ENCODE measurements at places on chromosomes 3 and 15.
A peak's percentile ranks its signal among the peaks of the same experiment; 100 is the strongest.

GRCh38 chr3:38152609-38153008, 12.7 kb upstream of the OXSR1 start:
- no peak for DNase-seq

GRCh38 chr15:78265137-78265460, 737 bp downstream of the DNAJA4 start:
- no peak for DNase-seq

GRCh38 chr3:22887664-22888291, 315.3 kb upstream of the UBE2E2 start:
- DNase-seq, result peak; percentile 16

DNA sequence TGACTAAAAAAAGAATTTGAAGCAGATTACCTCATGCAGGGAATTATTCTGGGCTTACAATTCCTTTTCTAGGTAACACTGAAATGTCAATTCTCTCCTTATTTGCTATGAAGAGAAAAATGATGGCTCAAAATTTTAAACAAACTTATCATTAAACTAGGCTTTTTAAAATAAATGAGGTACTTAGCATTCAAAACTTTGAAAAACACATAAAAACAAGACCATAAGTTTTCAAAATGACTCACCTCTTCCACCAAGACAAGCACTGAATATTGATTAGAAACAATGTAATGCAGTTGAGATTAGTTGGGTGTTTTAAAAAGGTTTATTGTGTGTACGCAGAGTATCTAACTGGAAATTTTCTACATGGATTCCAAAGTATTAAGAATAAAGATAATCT, 154.6 kb downstream of the ADAM10 start:
- DNase-seq, result no peak

DNA sequence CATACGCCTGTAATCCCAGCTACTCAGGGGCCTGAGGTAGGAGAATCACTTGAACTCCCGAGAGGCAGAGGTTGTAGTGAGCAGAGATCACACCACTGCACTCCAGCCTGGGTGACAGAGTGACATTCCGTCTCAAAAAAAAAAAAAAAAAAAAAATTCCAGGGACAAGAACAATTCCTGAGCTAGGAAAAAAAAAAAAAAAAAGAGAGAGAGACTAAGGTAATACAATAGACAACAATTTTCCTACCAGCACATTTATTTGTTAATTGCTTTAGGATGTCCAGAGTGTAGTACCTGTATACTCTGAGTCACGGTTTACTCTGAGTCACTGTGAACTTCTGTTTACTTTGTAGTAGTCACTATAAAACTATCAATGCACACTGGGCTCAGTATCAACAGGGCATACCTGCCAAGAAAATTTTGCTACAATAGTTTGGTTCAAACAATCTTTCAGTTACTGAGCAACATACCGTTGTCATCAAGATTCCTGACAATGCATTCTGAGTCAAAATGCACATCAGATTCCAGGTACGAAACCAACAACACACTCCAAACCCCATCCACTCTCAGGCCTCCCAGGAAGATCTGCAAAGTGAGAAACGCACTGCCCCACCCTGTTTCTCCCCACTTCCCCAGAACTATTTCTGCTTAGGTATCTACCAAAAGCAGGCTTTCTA, 28.3 kb downstream of the IGF2BP2 start:
- peak; percentile 63 for DNase-seq

GRCh38 chr3:129686941-129687340, 80.5 kb upstream of the PLXND1 start:
- no peak for DNase-seq

DNA sequence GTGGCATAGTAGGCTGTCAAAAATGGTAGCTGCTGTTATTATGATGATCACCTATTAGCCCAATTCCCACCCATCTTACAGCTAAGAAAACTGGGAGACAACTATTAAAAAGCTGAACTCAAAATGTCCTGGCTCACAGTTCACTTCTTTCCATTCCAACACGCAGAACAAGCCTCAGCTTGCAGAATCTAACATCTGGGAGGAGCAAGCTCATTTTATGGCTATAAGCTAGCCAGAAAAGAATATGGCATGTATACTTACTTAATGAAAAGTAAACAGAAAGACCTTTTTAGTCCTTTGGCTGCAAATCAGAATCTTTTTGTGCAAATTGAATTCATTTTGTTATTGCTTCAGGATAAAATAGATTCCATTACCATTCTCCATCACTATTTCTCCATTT, 34.8 kb upstream of the CFAP20DC start:
- DNase-seq, result no peak

DNA sequence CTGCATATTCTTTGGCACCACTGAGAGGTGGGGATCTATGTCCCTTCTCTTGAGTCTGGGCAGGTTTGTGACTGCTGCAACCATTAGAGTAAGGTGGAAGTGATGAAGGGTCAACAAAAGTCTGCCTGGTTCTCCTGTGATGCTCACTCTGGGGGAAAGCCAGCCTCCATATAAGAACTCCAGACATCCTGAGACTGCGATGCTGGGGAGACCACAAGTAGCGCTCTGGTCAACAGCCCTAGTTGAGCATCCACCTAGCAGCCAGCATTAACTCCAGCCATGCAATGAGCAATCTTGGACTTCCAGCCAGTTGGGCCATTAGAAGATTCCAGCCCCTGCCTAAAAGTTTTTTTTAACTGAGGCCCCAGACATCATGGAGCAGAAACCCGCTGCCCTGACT, 62.8 kb downstream of the SCN11A start:
- DNase-seq, result no peak

- DNase-seq, result no peak
Observed at GRCh38 chr3:172859041-172859440, 108.5 kb downstream of the ECT2 start.

DNA sequence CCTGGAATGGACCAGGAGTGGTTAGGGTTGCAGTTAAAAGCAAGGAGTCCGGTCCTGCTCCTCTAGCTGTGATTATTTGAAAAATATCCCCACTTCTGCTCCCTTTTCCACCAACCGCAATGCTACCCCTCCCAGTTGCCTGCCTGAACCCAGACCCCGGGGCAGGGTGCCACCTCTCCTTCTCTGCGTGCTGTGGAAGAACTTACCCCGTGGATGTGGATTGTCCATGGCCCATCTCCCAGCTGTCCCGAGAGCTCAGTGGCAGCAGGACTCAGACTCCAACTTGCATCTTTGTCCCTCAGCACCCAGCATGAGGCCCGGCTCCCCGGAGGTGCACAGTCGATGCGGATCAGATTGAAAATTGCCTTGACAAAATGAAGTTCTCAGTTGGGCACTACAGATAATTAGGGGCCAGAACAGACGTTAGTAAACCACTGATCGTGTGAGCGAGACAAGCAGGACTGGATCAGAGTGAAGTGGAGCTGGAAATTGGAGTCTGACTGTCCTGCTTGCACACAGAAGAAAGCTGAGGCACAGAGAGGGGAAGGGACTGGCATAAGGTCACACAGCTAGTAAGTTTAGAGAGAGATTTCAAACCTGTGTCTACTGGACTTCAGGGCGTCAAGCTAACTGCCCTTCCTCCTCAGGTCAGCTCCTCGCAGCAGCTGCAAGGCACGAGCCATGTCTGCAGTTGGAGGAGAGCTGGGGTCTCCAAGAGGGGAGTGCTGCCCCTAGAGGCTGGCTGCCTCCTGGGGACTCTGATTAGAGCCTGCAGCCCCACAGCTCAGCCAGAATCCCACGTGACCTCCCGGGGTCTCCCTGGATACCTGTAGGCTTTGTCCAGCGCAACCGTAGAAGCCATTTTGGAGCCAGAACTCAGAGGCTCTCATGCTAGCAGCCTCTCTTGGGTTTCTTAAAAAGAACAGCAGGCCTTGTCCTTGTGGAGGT, 14.7 kb downstream of the SLC6A1 start:
- DNase-seq, result no peak

- DNase-seq, result no peak
Observed at GRCh38 chr15:31308185-31308639, 18.4 kb upstream of the KLF13 start.

DNA sequence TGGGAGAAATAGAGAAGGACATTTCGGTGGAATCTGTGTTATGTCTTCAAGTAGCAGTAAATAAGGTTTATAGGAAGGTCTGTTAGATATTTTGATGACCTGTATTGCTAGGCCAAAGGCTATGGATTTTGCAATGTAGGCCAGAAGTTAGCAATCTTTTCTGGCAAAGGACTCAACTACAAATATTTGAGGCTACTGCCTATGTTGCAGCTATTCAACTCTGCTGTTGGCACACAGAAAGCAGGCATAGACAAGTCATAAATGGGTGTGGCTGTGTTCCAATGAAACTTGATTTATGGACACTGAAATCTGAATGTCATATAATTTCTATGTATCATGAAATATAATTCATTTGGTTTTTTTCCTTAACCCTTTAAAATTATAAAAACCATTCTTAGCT, 438.7 kb upstream of the C2CD4B start:
- peak; percentile 82 for DNase-seq

- DNase-seq, result no peak
Observed at GRCh38 chr3:51216291-51216690, 168.8 kb upstream of the MANF start.

DNA sequence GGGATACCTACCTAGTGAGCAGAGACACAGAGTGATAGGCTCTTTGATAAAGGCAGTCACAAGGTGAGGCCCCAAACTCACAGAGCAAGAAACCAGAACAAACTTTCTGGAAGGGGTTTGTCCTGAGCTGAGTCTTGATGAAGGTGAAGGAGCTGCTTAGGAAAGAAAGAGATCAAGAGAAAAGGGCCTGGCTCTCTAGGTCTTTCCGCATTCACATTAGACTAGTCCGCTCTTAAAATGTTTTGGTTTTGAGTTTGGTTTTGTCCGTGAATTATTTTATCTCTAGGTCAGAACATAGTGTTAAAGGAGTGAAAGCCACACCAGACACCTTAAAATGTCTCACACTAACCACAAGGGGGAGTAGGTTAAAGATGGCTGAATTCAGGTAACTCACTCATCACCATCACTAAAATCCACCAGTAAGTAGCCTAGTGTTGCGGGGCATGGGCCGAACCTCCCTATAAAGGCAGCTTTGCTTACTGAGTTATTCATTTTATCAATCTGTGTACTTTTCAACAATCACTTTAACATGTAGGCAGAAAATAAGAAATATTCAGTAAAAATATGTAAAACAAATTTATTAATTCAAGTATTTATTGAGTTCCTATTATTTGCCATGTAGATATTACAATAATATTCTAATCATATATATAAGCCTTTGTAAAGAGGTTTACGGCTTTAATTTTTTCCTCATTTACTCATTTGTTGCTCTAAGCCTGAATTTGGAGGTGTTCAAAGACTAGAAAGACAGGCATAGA, 121.5 kb upstream of the TSC22D2 start:
- DNase-seq, result peak; percentile 55

- DNase-seq, result peak; percentile 66
Observed at GRCh38 chr3:156781310-156782230, 44.6 kb upstream of the LEKR1 start.
